Heart left ventricle (tissue), 16 donors: ENCODE measurements at places on chromosomes 3 and 15. TPM values are rescaled to one million over a fixed set of nuclear protein-coding genes. Genes with fewer than 3 reads are reported as not detected.
A peak's percentile ranks its signal among the peaks of the same experiment; 100 is the strongest.

- no peak for DNase-seq
Observed at GRCh38 chr3:67462187-67462586, 192.2 kb downstream of the SUCLG2 start.

DNA sequence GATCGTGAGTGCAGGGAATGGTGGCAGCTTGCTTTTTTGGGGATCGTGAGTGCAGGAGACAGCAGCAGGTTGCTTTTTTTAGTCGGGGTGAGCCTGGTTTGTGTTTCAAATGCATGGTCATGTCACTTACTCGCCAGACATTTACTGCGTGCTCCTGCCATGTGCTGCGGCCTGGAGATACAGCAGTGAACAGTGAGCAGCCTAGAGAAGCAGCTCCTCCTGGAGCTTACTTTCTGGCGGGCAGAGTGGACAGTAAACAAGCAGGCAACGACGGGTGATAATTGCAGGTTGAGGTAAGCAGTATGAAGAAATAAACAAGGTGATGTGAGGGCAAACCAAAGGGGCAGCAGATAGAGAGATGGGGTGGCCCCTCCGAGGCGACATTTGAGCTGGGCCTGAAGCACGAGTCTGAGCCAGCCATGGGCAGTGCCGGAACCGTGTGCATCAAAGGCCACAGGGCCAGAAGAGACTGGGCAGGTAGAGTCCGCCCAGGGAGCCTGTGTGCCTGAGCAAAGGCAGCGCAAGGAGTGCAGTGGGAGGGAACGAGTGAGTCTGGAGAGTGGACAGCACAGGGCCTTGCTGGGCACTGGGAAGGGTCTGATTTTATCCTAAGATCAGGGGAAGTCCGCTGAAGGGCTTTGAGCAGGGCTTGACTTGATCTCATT is 57.3 kb upstream of the RASA2 start:
- DNase-seq: peak; percentile 53

GRCh38 chr15:51601801-51602200 is 20.8 kb downstream of the DMXL2 start:
- DNase-seq: no peak

GRCh38 chr15:48602358-48603122 is 43.0 kb downstream of the FBN1 start:
- DNase-seq: no peak

GRCh38 chr3:197305854-197306253 is 7.4 kb upstream of the DLG1 start:
- no peak for DNase-seq

DNA sequence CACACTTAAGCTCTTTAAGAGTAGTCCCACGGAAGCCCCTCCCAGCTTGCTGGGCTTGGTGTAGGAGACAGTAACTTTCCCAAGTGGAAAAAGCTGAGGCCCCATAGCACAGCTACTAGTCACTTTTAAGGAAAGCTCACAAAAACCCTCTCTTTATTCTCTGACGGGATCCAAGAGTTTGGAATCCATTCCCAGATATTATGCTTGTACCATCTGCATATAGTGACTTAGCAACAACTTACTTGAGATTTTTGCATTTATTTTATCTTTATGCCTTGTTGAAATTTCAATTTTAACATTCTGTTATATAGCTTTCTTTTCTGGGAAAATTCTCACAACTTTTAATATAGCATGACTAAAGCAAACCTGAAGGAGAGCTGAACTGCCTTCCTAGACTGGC is 19.5 kb downstream of the GPR15 start:
- no peak for DNase-seq

DNA sequence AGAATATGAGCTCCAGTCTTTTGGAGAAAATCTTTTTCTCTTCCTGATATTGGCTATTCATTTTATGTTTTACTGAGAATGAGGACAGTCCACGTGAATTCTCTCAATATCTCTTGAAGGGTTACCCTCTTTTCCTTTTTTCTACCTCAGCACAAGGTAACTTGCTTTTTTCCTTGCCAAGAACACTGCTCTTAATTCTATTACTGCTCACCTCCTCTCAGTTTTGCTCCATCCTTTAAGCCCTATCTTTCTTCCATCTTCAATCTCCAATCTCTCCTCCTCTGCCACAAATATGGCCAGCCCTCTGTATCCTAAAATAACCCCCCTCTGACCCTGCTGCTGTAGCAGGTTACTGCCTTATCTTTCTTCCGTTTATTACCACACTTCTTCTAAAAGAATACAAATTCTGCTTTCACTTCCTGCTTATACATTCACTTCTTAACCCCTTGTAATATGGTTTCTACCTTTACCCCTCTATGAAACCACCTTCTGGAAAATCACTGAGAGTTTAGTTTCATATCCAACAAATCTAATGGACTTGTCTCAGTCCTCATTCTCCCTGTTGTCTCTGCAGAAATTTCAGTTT is 89.0 kb downstream of the NFKBIZ start:
- DNase-seq: no peak

DNA sequence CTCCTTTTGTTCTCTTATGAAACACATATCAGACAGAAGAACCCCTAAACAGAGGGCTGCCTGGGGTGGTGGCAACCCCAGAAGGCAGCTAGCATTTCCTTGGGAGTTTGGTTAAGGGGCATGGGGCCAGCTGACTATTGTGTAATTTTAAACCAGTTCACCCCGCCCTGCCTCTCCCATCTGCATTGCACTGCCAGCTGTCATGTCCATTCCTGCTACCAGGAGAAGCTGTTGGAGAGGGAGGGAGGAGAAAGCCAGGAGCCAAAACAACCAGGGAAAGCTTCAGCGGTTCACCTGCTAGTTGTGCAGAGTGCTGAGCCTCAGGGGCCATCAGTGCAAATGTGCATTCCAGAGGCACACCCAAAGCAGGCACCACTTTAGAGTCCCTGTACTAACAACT is 47.6 kb upstream of the ATP1B3 start:
- DNase-seq: no peak

GRCh38 chr3:164233951-164234350 is 844.3 kb downstream of the SI start:
- DNase-seq: no peak

GRCh38 chr3:11564577-11565001 is 79.1 kb downstream of the VGLL4 start:
- DNase-seq: no peak

DNA sequence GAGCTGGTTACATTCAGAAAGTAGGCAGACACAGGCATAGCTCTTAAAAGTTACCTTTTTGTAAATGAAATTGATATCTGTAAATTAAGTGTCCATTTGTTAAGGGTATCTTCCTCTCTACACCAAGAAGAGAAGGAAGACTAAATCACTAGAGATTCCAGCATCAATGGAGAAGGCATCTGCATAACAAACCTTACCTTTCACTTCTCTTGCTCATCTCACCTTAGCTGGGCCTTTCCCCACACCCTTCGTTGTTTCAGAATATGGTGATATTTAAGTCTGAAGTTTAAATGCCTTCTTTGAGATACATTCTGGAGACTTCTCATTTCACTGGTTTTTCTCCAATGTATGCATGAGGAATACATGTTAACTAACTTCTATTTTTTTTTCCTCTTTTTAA is 54.5 kb upstream of the TGFBR2 start:
- DNase-seq: no peak

DNA sequence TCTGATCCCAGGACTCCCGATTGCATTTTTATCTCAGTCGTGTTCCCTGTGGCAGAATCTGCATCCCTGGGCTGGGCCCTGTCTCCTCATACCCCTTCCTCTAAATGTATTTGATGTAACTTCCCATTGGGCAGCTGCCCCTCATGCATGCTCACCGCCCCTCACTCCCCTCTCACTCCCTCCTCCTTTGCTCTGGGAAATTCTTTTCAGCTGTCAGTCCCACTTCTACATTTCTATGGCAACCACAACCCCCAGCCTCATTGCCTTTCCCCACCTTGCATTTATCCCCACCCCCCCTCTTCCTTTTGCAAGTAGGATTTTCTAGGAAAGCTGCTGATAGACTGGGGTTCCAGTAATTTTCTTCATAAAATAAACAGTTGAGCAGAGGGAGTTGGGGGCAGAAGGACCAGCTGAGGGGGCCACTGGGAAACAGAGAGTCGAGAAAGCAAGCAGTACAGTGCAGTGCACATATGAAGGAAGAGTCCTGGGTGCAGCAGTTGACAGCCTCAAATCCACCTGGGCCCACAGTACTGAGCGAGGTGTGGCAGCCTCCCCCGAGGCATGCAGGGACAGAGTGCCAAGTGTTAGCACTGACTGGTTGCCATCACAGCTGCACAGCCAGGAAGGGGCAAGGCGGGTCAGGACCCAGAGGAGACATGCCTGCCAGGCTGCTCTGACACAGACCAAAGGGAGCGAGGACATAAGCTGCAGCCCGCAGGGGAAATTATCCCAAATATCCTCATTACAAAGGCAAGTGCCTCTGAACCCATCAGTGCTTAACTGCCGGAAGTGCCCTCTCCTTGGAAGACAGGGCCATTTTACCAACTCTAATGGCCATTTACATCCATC is 476.3 kb downstream of the EPHB1 start:
- DNase-seq: no peak

DNA sequence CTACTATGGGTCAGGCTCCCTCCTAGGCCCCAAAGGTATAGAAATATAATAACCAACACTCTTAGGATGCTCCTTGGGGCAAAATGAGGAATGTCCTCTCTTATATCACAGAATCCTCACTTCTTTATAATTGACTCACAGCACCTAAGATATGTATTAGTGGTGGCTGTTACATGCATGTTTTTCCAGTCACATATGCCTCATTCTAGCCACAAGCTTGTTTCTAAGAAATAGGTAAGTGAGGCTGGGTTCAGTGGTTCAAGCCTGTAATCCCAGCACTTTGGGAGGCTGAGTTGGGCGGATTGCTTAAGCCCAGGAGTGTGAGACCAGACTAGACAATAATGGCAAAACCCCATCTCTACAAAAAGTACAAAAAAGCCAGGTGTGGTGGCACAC is 57.9 kb upstream of the PSMD6 start:
- DNase-seq: no peak

DNA sequence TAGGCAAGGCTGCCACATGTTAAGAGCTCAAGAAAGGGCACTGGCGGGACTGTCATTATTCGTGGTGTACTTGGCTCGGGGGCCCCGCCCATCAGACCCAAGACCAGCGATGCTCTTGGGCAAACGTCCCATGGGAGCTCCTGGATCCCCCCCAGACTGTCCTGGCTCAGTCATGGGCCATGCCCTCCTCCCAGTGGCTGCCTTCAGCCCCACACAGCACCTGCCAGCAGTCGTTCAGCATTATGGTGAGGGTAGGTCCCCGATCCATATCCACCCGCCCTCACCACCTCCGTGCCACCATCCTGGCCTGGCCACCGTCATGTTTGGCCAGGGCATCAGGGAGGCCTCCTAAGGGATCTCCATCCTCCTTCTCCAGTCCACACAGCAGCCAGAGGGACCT is 51.4 kb upstream of the IQSEC1 start:
- no peak for DNase-seq

GRCh38 chr3:159757341-159758060 is 231.1 kb upstream of the IL12A start:
- DNase-seq: no peak

DNA sequence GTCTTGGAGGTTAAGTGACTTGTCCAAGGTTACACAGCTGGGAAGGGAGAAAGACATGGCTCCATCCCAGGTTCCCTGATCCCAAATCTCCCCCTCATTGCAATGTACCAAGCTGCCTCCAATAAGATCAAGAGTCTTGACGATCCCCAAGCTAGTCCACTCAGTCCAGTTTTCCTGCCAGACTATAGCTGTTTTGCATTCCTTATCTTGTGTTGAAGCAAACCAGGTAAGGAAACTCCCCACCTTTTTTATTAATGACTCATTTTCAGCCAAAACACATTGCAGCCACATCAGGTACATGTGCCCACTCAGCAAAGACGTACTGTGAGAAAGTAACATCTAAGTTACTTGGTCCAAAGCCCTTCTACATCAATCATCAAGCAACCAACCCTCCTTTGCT is 41.9 kb downstream of the LIPC start:
- DNase-seq: no peak

- no peak for DNase-seq
Observed at GRCh38 chr3:166446986-166447385, 609.8 kb upstream of the BCHE start.

GRCh38 chr3:43461345-43461744 is 160.5 kb downstream of the ANO10 start:
- DNase-seq: no peak

- DNase-seq: no peak
Observed at GRCh38 chr3:7423995-7424394, 563.1 kb downstream of the GRM7 start.

ATG3 gene
- total RNA-seq: 47.2 TPM

RBPMS2 gene
- total RNA-seq: 329 TPM

IGDCC3 gene
- not detected for total RNA-seq

C2CD4B gene
- 0.65 TPM for total RNA-seq

MUC20 gene
- 5.7 TPM for total RNA-seq

NTRK3 gene
- 1.4 TPM for total RNA-seq

BCHE gene
- total RNA-seq: 0.56 TPM

SPTBN5 gene
- total RNA-seq: 1.5 TPM

GOLGA8R gene
- total RNA-seq: 3.1 TPM

EXD1 gene
- not detected for total RNA-seq

LRRC49 gene
- total RNA-seq: 40.3 TPM

TMF1 gene
- 21.0 TPM for total RNA-seq

TTLL13 gene
- not detected for total RNA-seq

ZDHHC3 gene
- total RNA-seq: 44.1 TPM

RASGRF1 gene
- total RNA-seq: 0.40 TPM

ACY1 gene
- total RNA-seq: 41.4 TPM

TGFBR2 gene
- total RNA-seq: 155 TPM

CYP8B1 gene
- total RNA-seq: not detected

NSUN3 gene
- total RNA-seq: 4.1 TPM

TM6SF1 gene
- total RNA-seq: 5.6 TPM
